CD8-positive, alpha-beta memory T cell (primary cell): ENCODE measurements at places on chromosomes 1 and 21. TPM values are rescaled to one million over a fixed set of nuclear protein-coding genes. Genes with fewer than 3 reads are reported as not detected.

DNA sequence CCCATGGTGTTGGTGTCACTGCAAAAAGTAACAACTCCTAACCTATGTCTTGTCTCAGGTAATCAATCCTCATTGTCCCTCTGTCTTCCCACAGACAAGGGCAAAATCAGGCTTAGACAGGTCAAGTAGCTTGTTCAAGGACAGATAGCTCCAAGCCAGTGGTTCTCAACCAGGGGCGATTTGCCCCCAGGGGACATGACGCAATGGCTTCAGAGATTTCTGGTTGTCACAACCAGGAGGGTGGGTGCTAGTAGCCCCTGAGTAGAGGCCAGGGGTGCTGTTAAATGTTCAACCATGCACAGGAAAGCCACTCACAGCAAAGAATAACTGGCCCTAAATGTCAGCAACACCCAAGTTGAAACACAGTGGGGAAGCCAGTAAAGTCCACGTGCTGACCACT is 178.9 kb downstream of the RUNX1 start:
- no peak for DNase-seq

- DNase-seq = peak; percentile 34
These were observed 13.2 kb downstream of the GBP5 start for GRCh38 chr1:89259283-89259971.

Gene CD1C
- not detected for polyA plus RNA-seq

DNA sequence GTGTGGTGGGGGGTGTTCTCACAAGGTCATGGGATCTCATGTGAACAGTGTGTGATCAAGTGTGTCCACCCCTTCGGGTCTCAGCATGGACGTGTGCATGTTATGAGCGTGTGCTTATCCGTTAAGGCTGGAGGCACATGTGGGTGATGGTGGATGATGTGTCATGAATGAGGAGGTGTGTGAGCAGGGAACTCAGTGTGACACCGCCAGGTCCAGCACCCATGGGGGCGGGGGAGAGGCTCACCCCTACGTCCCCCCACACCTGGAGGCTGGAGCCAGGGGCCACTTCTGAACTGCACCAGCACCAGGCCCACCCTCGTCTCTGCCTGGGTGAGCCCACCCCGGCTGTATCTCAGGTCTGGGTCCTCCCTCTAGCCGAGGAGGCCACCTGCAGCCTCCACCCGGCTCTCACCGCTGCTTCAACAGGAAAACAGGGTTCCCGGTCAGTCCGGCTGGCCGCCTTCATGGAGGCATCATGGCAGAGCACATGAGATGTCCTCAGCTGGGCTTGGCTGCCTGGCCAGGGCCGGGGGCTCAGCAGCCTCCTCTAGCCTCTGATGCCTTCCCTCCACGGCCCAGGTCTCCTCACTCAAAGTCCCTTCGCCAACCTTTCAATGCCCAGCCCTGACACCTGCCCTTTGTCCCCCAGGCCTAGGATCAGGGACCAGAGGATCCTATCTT is 34.2 kb upstream of the C1QA start:
- DNase-seq = no peak

GRCh38 chr1:95115708-95116137 is 1.4 kb upstream of the TLCD4 start:
- no peak for DNase-seq

Gene TSTD1
- polyA plus RNA-seq = 288 TPM
